CD4-positive, alpha-beta T cell treated with Interleukin-17A for 4 hours (primary cell): ENCODE measurements at places on chromosomes 2 and 18.

DNA sequence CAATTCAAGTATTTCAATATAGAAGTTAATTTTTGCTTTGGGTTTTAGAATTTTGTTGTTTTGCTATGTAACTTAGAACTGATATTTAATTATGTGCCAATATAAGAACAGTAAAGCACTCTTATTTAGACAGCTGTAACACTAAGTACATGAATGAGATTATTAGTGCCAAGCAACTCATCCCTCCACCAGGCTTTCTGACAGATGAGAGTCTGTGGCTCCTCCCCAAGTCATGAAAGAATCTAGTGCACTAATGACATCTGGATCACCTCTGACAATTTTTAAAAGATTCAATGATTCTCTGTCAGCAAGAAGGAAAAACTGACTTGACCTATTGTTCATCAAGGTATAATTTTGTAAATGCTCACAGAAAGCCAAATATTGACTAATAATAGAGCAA, 67.8 kb downstream of the TMEFF2 start:
- no peak for DNase-seq

GRCh38 chr2:121038031-121038430, 247.0 kb downstream of the TFCP2L1 start:
- DNase-seq: no peak

- no peak for DNase-seq
These were observed 34.6 kb downstream of the RTP5 start for GRCh38 chr2:241904011-241904718.

DNA sequence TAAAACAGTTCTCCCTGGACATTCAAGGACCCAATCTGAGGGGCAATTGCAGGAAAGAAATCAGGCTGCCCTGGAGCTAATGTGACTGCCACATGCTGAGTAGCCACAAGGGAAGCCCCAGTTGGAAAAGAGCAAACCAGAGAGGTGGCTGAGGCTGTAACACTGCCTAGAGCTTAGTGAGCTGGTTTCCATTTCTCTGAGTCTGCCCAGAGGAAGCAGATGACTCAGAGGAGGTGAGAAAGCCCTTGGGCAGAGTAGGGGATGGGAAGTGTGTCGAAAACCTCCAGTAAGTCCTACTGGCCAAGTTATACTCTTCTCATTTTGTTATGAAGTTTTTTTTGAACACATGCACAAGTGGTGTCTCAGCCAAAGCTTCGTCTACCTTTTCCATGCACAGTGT, 753.0 kb downstream of the CNTNAP5 start:
- DNase-seq: no peak

- no peak for DNase-seq
These were observed 278.0 kb upstream of the MGAT5 start for GRCh38 chr2:133975676-133976428.

DNA sequence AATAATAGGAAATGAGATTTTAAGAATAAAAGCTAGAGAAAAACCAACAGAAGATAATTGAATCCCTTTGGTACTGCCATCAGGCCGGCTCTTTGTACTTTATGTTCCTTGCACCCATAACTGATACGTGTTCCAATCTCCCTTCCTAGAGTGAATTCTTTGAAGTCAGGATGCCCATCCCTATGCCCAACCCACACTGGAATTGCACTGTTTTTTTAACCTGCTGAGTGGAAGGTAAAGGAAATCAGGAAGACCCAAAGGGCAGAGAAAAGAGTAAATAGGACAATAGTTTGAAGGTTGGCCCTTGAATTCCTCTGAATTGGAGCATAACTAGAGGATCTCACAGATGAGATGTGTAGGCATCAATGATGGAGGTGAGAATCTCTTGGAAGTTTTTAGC, 4.4 kb upstream of the ATG16L1 start:
- DNase-seq: no peak
